Motor neuron (in vitro differentiated cells): ENCODE measurements at places on chromosomes 4 and X. TPM values are rescaled to one million over a fixed set of nuclear protein-coding genes. Genes with fewer than 3 reads are reported as not detected.

The FRG2 gene
- total RNA-seq: not detected in 2 replicates

The POU4F2 gene
- 0.05 and 0.16 TPM in 2 replicates for total RNA-seq

The ARSD gene
- 22.2 and 23.7 TPM in 2 replicates for total RNA-seq

The CDKL2 gene
- 6.0 and 6.4 TPM in 2 replicates for total RNA-seq

The ARHGAP24 gene
- total RNA-seq: 2.0 and 3.1 TPM in 2 replicates

The ADH1B gene
- total RNA-seq: 0.10 and 0.22 TPM in 2 replicates

DNA sequence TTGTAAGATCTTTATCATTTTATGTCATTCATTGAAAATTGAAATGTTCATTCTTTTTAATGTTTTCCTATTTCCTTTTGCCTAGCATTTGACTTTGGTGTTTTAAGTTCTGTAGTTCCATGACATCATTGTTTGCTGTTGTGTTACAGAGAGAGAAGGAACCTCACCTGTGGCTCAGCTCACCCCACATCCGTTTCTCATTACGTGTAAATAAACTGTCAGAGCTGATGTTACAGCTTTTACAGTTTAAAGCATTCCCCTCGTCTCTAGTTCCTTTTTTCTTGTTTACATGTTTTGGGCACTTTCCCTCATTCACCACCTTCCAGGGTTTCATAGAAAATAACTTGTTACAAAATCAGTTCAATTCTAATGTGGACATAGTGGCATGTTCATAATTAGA is 137.2 kb downstream of the FNIP2 start:
- ATAC-seq: no peak

- ATAC-seq: peak; percentile 46
Observed at GRCh38 chr4:87053176-87053658, 118.4 kb downstream of the AFF1 start.

- no peak for ATAC-seq
Observed at GRCh38 chr4:89922848-89923416, 28.3 kb downstream of the MMRN1 start.

GRCh38 chr4:86032476-86033022 is 327.3 kb downstream of the MAPK10 start:
- ATAC-seq: no peak

- peak; percentile 83 for ATAC-seq
Observed at GRCh38 chrX:54357414-54358377, at the start of gene WNK3. Gene WNK3 (minus strand): TSS chrX:54358046.

DNA sequence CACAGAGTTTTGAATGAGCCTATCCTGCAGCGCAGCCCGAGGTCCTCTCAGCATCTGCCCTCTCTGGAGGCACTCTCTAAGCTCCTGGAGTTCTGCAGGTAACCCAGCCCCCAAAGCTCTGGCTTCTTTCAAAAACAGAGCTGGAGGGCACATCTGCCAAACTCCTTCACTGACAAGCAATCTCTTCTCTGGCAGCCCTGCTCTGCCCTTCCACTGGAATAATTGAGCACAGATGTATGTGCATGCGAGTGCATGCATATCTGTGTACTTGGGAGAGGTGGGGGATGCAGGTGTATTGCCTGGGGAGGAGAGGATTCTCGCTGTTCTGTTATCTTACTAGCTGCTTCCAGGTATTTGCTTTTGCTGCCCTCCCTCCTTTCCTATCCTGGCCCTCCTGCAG is 22.2 kb upstream of the PLP1 start:
- no peak for ATAC-seq

DNA sequence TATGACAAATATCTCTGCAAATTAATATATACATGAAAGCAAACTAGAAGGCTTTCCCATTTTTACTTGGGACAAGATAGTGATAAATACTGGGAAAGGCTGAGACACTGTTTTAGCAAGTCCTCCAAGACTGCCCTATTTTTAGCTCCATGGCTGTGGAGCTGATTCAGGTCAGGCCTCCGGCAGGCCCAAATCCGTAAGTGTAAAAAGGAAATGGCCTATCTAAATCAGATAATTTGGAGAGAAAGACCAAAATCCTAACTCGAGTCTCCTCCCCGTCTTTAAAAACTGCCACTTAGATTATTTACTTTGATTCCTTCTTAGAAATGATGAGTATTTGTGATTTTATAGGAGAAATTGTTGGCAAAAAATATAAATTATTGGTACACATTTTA is 2.9 kb downstream of the OTUD4 start:
- no peak for ATAC-seq

DNA sequence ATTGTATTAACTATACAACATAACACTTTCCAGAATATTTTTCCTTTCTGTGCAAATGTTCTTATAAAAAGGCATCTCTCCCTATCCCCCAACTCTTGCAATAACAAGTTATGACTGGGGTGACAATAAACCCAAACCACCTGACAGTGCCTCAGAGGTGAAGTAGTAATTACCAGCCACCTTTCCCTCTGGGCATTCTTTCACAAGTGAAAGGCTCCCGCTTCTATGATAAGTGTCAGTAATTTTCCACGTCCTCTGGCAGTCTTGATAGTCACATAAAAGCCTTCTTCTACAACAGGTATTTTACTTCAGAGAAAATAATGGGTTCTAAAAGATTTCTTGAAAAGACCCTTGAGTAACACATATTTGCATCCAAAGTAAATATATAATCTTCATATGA is 82.7 kb downstream of the MANBA start:
- no peak for ATAC-seq

- no peak for ATAC-seq
Observed at GRCh38 chr4:173192375-173193162, 24.0 kb downstream of the GALNT7 start.

DNA sequence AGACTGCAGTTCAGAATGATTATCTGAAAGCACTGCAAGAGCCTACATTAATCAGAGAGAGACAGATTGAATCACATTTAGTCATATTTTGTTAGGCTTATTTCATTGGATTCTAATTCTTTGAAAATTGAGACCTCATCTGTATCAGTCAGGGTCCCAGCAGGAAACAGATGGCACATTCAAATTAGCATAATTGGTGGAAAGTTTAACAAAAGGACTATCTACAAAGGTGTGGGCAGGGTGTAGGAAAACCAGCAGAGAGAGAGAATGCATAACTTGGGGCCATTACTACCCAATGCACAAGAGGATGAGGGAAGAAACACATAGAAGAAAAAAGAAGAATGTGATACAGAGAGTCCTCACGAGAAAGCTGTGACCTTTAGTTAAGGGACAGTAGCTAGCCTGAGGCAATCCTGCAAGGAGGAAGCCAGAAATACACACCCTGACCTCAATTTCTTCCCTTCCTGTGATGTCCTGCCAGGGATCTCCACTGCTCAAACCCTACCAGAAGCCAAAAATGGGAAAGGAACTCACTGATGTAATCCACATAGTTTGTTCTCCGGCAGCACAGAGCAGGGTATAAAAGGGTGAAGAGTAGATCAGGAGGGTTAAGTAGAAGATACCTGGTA is 17.7 kb upstream of the XKRX start:
- no peak for ATAC-seq

DNA sequence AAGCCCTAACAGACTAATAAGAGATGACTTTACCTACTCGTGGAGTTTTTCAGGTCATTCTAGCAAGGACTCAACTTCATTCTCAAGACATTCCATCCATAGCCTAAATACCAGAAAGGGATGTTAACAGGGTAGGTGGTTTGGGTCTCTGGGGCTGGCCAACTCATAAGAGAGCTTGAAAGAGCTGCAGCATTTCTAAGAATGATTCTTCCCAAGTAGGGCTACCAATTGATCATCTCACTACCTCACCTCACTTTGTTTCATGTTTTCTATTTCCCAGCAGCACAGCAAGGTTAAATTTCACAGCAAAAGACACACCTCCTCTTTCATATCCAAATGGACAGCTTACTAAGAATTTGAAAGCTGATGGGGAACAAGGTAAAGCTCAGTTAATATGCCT is 614.8 kb upstream of the DIPK2B start:
- ATAC-seq: no peak

GRCh38 chr4:147157860-147158701 is 212.4 kb upstream of the TTC29 start:
- ATAC-seq: peak; percentile 90

DNA sequence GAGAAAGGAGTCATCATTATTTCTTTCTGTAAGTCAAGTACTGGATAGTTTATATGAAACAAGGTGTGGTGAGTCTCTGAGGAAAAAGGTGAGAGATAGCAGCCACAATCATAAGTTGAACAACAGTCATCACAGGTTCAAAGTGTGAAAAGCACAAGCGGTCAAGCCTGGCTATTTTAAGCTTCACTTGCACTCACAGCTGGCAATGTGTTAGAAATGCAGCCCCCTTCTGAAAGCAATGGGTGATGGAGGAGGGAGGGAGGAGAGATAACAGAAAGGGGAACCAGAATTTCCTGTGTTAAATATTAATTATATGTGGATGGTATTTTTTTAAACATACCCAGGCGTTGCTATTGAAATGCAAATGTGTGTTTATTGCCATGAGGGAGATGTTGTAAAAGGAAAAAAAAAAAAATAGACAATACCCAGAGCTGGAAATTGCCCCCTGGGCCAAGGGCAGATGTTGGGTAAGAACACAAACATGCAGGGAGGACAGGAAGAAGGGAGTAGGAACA is 26.9 kb upstream of the BMP3 start:
- no peak for ATAC-seq

DNA sequence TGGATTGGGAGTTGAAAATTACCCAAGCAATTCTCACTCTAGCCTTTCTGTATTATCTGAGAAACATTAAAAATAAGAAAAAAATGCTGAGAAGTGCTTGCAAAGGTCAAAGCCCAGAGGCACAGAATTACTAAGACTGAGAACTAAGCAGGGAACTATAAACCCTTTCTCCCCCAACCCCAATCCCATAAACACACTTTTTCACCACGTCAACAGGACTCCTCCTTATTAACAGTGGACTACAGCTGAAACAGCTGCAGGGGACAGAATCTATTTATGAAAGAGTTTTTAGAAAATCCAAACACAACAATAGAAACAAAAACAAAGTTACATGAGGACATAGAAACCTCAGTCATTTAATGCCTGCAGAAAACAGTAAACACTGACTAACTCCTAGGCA is 984.1 kb downstream of the TRAM1L1 start:
- no peak for ATAC-seq

GRCh38 chr4:185700630-185701029 is 111.4 kb downstream of the SORBS2 start:
- ATAC-seq: no peak

DNA sequence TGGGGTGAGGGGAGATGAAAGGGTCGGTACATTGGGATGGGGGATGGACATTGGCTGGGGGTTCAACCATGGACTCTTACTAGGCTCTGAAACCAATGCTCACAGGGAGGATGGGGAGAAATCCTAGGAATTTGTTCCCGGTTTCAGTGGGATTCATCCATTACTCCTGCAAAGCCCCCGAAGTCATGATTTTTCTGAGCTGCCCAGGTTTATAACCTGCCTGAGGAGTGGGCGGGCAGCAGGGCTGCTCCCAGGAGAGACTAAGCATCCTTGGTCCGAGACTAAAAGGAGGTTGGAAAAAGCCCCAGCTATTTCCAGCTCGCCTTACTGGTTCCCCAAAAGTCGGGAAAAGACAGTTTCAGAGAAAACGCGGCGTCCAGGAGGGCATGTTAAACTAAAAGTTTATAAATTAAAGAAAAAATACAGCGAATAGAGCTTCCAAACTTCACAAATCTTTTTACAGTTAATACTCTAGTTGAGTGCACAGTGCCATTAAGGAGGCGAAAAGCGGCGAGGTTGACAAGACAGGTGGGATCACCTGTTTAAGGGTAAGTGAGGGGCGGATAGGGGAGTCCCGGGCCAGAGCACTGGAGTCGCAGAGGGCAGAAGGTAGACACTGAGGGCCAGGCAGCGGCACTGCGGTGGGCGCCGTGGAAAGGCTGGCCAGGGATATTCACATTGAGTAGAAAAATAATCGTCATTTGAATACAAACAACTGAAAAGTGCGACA is 3.7 kb downstream of the NKX3-2 start:
- no peak for ATAC-seq

- ATAC-seq: peak; percentile 47
Observed at GRCh38 chr4:2793586-2794485, 951 bp downstream of the SH3BP2 start.

DNA sequence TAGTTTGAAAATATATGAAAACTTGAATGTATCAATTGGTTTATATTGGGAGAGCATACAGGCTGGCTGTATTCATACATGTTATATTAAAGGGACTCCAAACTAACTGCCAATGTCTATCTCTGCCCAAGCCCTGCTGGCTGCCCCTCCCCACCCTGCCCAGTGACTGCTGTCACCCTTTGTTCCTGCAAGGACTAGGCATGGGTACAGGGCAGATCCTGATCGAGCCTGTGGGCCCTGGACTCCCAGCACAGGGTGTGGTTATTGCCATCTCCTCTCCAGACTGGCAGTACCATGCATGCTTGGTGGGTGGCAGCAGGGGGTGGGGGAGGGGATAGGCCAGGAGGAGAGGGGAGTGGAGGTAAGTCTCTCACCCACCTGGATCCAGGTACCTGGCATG is 167.5 kb upstream of the RASGEF1B start:
- ATAC-seq: no peak

DNA sequence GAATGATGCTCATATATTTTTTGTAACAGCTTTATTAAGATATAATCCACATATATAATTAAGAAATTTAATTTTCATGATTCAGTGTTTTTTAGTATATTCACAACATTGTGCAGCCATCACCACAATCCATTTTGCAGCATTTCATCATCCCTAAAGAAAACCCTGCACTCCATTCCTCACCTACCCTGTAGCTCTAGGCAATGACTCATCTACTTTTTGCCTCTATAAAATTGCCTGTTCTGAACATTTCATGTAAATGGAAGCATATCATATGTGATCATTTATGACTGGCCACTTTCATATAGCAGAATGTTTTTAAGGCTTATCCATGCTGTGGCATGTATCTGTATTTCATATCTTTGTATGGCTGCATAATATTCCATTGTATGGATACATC is 339.9 kb downstream of the MAPK10 start:
- peak; percentile 37 for ATAC-seq

DNA sequence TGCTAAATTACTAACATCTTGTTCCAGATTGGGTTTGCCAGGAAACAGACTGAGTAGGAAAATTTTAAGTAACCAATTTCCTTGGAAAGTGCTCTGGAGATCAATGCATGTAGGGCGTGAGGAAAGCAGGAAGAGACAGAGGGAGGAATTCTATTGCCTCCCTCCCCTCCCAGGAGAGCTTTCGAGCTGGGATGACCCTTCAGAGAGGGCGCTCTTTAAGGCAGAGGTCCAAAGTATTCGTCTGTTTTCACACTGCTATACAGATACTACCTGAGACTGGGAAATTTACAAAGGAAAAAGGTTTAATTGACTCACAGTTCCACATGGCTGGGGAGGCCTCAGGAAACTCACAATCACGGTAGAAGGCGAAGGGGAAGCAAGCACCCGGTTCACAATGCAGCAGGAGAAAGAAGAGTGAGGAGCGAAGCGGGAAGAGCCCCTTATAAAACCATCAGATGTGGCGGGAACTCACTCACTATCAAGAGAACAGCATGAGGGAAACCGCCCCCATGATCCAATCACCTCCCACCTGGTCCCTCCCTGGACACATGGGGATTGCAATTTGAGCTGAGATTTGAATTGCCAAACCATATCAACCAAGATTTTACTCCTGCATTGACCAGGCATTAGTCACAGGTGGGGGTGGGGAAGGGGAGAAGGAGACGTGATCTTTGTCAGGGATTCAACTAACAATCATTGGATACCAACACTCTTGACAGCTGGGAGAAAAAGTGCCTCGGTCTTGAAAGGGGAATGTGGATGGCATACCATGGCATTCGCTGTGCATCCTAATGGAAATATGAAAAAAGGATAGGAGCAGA is 63.8 kb downstream of the SLITRK2 start:
- no peak for ATAC-seq
